ENCODE measurements at places on chromosomes 13 and 19. TPM values are rescaled to one million over a fixed set of nuclear protein-coding genes. Genes with fewer than 3 reads are reported as not detected.

GRCh38 chr19:39967561-39967960 lies 3.4 kb upstream of the PSMC4 start:
- no peak for DNase-seq

DNA sequence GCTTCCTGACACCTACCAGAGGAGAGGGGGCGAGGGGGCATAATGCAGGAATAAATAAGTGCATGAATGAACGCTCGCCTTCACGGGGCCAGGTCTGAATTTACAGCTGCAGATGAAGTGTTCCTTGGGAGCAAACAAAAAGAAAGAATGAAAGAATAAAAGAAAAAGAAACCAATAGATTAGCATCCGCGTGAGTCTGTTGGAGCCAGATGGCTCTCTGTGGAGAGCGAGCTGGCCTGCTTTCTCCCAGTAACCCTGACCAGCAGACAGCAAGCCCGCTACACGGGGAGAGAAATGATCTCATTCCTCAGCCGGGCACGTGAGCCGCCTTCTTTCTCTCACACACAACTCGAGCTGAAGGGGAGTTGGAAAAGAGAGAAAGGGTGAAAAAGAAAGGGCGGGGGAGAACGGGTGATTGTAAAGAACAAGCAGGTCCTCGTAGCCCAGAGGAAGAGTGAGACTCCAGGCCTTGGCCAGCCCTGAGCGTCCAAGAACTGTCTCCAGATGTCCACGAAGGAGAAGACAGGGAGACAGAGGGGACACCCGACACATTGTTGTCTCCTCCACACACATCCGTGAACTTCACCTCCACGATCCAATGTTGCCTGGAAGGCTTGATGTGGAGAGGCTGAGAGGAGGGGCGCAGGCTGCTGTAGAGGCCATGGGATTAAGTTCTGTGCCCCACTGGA lies 81.4 kb downstream of the RNASEH2B start:
- peak; percentile 3 for DNase-seq

DNA sequence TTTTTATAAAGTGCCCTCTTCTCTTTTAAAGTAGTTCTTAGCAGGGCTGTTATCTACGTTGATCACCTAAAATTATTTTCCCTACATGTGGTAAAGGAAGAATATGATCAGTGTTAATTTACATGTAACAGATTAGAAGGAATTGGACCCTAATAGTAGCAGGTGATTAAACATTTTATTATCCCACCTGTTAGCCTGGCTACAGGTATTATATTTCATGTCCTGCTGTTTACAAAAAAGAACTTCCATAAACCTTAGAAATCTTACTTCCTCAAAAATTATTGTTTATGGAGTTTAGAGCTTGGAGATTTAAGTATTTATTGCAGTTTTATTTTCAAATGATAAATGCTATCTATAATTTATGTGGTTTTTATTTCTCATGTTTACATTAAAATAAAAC lies 1226.7 kb downstream of the UQCRFS1 start:
- DNase-seq, result no peak

DNA sequence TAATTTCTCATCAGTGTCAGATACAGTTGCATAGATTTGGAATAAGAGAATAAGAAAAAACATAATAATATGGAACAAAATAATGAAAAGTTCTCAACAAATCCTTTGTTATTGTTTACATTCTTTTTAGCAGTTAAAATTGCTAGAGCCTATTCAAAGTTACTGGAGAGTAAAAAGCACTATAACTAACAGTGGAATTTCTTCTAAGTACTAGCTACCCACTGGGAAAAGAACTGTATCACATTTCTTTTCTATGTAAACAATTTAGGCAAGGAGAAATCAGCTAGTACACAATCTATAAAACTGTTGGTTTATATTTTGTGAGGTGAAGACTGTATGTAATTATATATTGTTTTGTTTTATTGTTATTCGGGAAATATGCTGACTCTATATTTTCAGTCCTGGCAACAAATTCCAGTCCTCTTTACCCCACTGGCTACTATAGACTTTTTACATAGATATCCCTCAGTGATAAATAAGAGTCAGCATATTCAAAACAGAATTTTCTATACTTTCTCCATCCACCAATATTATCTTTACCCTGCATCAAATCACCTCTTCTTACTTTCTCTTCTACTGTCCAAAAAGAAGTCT lies 222.0 kb downstream of the PCDH9 start:
- no peak for DNase-seq

GRCh38 chr19:57872450-57872849 lies 16.4 kb downstream of the ZNF814 start:
- DNase-seq, result no peak

DNA sequence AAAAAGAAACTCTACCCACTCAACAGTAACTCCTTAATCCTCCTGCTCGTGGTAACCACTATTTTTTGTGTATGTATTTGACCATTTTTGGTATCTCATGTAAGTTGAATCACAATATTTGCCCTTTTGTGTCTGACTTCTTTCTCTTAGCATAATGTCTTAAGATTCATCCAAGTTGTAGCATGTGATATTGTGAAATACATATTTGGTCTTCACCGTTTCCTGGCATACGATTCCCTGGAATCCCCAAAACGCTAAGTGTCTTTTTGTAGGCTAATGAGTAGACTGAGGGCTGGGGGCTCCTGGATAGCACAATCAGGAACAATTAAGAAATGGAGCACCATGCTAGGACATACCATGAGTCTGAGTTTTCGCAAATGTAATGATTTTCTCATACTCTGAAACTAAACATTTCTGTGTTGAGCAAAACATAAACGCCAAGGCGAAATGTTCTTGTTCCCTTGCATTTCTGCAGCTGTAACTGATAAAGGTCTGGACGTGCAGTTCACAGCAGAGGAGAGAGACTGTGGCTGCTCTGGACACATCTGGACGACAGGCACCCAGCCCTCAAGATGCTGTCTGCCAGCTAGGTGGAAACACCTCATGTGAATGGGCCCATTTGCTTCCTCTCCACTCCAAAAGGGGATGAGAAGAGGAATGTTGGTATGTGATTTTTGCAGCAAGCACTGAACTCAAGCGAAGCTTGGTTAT lies 38.4 kb downstream of the BRD4 start:
- DNase-seq, result no peak

DNA sequence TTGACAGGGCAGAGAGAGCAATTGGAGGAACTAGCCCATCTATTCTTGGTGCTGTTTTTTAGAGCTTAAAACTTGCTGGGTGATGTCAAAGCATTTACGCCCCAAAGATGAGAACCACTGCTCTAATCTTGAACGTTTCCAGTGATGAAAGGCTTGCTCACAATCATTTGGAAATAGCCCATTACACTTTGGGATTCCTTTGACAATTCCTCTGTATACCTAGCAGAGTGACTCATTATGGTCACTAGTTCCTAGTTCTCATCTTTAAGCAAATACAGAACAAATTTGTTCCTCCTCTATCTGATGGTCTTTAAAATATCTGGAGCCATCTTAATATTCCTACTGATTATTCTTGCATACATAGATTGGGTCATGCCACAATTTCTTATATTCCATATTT lies 112.3 kb downstream of the GPC6 start:
- no peak for DNase-seq

GRCh38 chr13:50129706-50130122 lies 114.5 kb downstream of the KCNRG start:
- DNase-seq, result no peak

DNA sequence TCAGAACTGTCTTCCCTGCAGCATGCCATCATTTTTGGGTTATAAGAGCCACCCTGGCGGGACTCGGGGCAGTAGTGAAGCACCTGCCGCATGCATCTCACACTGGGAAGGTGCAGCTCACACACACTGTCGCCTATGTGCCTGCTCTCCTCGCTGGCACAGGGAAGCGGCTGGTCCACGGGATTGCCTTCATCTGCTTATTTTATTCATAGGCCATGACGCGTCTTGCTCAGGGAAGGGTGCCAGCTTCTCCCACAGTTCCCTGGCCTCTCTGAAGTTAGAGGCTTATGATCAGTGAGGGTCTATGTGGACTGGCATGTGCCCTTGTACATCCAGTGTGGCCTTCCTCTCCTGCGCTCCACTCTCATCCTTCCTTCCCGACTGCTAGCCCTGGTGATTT lies 150.0 kb downstream of the KLF12 start:
- no peak for DNase-seq

The CRLF1 gene
- 2.8 TPM for total RNA-seq

The GPR183 gene
- 5.1 TPM for total RNA-seq

The IZUMO2 gene
- total RNA-seq, result not detected

Measured in RPMI7951 (cell line).